ENCODE measurements at places on chromosomes 3 and 15. TPM values are rescaled to one million over a fixed set of nuclear protein-coding genes. Genes with fewer than 3 reads are reported as not detected.

Gene CFAP91
- total RNA-seq: 2.3 TPM

Gene GHSR
- not detected for total RNA-seq

Gene SLC22A13
- total RNA-seq: 0.77 TPM

Gene ACY1
- total RNA-seq: 114 TPM

Gene RSRC1
- total RNA-seq: 37.5 TPM

Gene ETV5
- 12.2 TPM for total RNA-seq

Gene PSTPIP1
- total RNA-seq: not detected

GRCh38 chr3:150372320-150372719 is 35.8 kb upstream of the TSC22D2 start:
- peak overlapping the region; percentile 87 for H3K27ac ChIP-seq
- H3K27me3 ChIP-seq: no peaks in the 10 kb centered on the region
- no peaks in the 10 kb centered on the region for H3K36me3 ChIP-seq
- peaks cover 36% of the 10 kb centered on the region for H3K4me1 ChIP-seq
- H3K4me3 ChIP-seq: no peak overlapping the region

DNA sequence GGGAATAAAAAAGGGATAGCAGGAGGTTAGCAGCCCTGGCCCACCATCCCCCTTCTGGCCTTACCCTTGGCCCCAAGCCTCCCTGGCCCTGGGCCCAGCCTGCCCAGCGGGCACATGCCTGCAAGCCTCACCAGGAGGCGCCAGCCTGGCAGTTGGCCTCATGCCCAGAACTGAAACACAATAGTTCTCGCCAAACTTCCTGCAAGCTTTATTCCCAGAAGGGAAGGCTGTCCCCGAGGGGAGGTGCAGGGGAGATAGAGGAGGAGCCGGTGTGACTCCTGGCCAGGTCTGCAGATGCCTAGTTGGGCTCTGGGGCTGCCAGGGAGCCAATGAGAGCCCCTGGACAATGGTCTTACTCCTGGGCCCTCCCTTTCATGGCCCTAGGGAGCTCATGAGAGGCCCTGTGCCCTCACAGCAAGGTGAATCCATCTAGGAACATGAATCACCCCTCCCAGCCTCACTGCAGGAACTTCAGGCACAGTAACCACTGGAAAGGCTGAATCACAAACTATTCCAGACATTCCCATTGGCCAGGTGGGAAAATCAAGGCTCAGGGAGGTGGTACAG is 4.0 kb downstream of the CCDC33 start:
- no peak overlapping the region for H3K27ac ChIP-seq
- H3K36me3 ChIP-seq: no peaks in the 10 kb centered on the region
- H3K4me3 ChIP-seq: no peak overlapping the region
- no peaks in the 10 kb centered on the region for H3K27me3 ChIP-seq
- peaks cover 18% of the 10 kb centered on the region for H3K4me1 ChIP-seq
- peak; percentile 52 for DNase-seq

GRCh38 chr3:77682162-77682561 is 642.3 kb downstream of the ROBO2 start:
- H3K4me3 ChIP-seq: no peak overlapping the region
- DNase-seq: no peak
- H3K36me3 ChIP-seq: no peaks in the 10 kb centered on the region
- H3K4me1 ChIP-seq: no peaks in the 10 kb centered on the region
- H3K27ac ChIP-seq: no peak overlapping the region

DNA sequence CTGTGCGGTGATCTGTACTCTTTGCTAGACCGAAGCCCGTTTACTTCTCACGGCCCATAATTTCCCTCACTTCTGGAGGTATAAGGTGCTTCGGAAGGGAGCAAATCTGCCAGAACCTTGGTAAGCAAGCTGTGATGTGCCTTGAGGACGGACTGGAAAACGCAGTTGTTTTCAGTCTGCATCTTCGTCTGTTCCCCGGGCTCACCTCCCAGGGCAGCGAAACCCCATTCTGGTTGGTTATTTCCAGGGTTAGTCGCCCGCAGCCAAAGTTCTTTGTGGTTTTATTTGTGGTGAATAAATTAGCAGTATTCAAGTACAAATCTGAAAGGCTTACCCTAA is 401 bp downstream of the RAMAC start:
- H3K27ac ChIP-seq: peak overlapping the region; percentile 71
- no peak for DNase-seq
- no peaks in the 10 kb centered on the region for H3K36me3 ChIP-seq
- peaks cover 12% of the 10 kb centered on the region for H3K4me1 ChIP-seq
- H3K4me3 ChIP-seq: peak overlapping the region; percentile 44

DNA sequence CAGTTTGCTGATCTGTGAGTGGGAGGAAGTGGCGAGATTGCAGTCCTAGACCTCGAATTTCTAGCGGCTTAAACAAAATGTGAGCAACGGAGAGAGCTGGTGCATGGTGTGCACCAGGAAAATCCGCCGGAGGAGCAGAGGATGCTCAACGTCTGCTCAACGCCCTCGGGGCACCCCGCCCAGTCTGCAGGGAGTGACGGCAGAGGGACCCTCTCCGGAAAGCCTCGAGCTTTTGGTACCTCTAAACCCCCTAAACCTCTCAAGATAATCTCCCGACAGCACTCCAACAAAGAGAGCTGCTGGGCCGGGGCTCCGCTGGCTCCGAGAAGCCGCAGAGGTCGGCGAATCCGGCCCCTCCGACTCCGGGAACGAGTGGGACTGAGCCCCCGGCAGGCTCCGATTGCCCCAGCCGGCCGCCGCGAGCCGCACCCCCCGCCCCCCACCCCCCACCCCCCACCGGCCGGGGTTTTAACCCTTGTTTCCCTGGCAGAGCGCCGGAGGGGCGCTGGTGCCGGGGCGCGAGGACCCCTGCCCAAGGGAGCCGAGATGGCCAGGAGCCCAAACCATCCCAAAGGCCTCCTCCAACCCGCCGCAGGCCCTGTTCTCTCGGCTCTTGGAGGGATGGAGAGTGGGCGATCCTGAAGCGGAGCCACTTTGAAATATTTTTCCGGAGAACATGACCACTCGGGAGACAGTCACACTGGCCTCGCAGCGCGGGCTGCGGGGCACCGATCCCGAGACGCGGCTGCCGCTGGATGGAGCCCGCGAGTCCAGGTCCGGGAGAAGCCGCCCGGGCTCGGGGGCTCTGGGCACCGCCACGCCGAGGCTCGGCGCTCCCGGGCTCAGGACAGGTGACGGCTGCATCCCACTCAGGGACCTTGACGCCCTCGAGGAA is 1.5 kb downstream of the MEGF11 start:
- DNase-seq: peak; percentile 80
- peaks cover 22% of the 10 kb centered on the region for H3K4me1 ChIP-seq
- H3K27ac ChIP-seq: no peak overlapping the region
- no peaks in the 10 kb centered on the region for H3K36me3 ChIP-seq
- peak overlapping the region; percentile 60 for H3K4me3 ChIP-seq

GRCh38 chr15:88331291-88331690 is 74.8 kb upstream of the NTRK3 start:
- H3K4me3 ChIP-seq: no peak overlapping the region
- no peaks in the 10 kb centered on the region for H3K27me3 ChIP-seq
- no peaks in the 10 kb centered on the region for H3K4me1 ChIP-seq

DNA sequence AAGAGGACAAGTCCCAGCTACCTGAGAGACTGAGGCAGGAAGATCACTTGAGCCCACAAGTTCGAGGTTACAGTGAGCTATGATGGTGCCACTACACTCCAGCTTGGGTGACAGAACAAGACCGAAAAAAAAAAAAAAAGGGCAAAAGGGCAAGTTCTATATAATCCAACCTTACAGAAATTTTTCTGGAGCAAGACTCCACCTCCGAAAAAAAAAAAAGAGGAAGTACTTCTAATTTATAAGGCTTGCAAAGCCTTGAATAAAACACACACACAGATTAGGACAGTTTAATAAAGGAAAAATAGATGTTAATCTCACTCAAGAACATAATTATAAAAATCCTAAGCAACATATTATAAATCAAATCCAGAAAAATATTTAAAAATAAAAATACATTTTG is 14.4 kb upstream of the XYLB start:
- H3K4me1 ChIP-seq: no peaks in the 10 kb centered on the region
- no peaks in the 10 kb centered on the region for H3K36me3 ChIP-seq
- H3K27me3 ChIP-seq: no peaks in the 10 kb centered on the region
- no peak for DNase-seq
- no peak overlapping the region for H3K27ac ChIP-seq
- H3K4me3 ChIP-seq: no peak overlapping the region

- no peaks in the 10 kb centered on the region for H3K27me3 ChIP-seq
- peak overlapping the region; percentile 99 for H3K27ac ChIP-seq
- peak; percentile 47 for DNase-seq
- peaks cover 41% of the 10 kb centered on the region for H3K4me1 ChIP-seq
- H3K4me3 ChIP-seq: peak overlapping the region; percentile 92
These were observed 841 bp downstream of the EIF3J start for GRCh38 chr15:44537735-44538240.

DNA sequence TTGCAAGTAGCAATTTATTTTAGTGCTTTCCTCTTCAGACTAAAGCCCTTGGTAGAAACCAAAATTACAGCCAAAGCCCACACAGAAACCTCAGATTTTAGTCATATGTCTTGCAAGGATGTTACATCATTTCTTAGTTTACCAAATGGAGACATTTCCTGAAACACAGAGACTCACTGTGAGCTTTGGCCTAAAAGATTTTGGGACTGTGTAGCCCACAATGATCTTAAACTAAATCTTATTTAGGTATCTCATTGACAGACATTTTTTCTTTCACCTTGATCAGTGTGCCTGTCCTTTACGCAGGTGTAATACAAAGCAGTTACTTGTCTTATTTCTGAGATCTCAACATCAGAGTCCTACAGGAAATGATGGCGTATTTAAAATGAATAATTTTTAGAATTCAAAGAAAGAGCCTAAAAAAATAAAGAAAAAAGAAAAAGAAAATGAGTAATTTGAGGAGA is 27.8 kb upstream of the AP4E1 start:
- H3K4me3 ChIP-seq: no peak overlapping the region
- no peaks in the 10 kb centered on the region for H3K4me1 ChIP-seq
- H3K27me3 ChIP-seq: no peaks in the 10 kb centered on the region
- no peak overlapping the region for H3K27ac ChIP-seq
- H3K36me3 ChIP-seq: no peaks in the 10 kb centered on the region

GRCh38 chr3:24400015-24400414 is 94.6 kb downstream of the THRB start:
- no peaks in the 10 kb centered on the region for H3K36me3 ChIP-seq
- no peak for DNase-seq
- no peaks in the 10 kb centered on the region for H3K27me3 ChIP-seq
- H3K4me1 ChIP-seq: peaks cover 24% of the 10 kb centered on the region
- H3K27ac ChIP-seq: peak overlapping the region; percentile 38
- no peak overlapping the region for H3K4me3 ChIP-seq

DNA sequence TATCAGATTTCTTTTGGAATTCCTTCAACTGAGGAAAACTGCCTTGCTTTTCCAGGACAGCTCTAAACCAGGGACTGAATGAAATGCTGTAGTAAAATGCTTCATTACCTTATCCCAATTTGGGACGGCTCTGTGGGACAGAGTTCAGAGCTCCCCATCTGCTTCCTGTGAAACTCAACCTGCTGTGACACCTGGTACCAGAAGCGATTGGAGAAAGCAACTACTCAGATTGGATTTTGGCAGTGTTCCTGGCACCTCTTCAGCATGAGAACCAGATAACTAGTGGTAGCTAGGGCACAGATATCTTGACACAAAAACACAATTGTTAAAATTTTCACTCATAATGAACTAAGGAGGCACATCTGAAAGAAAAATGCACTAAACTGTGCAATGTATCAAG is 539.1 kb downstream of the SI start:
- H3K4me1 ChIP-seq: no peaks in the 10 kb centered on the region
- DNase-seq: no peak
- no peak overlapping the region for H3K4me3 ChIP-seq
- H3K36me3 ChIP-seq: no peaks in the 10 kb centered on the region
- H3K27me3 ChIP-seq: no peaks in the 10 kb centered on the region

- no peak overlapping the region for H3K4me3 ChIP-seq
- DNase-seq: peak; percentile 49
- no peaks in the 10 kb centered on the region for H3K27me3 ChIP-seq
- no peak overlapping the region for H3K27ac ChIP-seq
These were observed 79.3 kb upstream of the ALDH1L1 start for GRCh38 chr3:126259411-126260391.

DNA sequence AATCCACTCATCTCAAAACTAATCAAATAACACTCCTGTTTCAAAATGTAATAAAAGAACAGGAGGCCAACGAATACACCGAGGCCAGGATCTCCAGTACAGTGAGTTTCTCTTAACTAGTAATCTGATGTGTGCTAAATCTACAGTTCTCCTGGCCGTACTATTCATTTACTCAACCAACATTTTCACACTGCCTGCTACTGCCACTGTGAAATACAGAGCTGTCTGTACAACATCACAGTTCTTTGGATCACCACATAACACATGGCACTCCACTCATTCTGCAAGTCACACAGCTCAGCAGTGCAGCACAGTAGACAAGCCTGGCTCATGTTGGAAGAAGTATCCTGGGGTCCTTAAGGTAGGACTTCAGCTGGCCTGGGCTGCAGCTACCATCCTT is 21.9 kb downstream of the RIOX2 start:
- H3K27ac ChIP-seq: no peak overlapping the region
- H3K4me3 ChIP-seq: no peak overlapping the region
- peaks cover 6% of the 10 kb centered on the region for H3K4me1 ChIP-seq

DNA sequence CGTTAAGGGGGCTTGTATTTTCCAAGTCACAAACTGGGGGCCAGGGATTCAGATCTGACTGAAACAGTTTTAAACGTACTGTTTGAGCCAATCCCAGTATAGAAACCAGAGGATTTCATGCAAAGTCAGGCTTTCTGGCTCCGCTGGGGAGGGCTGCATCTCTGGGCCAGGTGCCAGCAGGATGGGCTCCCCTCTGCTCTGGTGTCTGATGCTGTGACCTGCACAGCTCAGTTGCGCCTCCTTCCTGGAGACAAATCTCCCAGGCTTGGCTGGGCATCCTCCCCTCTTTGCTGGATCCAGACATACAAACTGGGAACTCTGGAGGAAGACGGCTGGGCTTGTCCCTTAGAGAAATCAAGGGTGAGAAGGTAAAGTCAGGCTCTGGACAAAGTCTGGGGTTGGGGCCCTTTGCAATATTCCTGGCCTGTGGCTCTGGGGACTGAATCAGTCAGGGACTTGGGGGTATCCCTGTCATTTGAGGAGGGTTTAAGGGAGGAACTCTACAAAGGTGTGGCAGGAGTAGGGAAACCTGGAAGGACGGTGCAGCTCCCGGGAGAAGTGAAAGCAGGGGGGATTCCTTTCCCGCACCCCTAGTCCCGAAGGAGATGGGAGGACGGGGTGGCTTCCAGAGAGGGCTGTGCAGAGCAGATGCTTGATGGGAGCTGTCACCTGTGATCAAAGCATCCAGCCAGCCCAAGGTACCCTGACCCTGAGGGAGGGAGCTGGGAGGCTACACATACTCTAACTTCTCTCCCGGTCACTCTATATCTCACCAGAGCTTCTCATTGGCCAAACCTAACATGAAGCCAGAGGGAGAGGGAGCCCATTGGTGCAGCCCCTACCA is 114.8 kb upstream of the ATP2B2 start:
- H3K27ac ChIP-seq: no peak overlapping the region
- H3K4me3 ChIP-seq: no peak overlapping the region
- H3K27me3 ChIP-seq: peaks cover 20% of the 10 kb centered on the region
- H3K36me3 ChIP-seq: no peaks in the 10 kb centered on the region
- DNase-seq: no peak

All from hepatocyte (in vitro differentiated cells).